ENCODE measurements at places on chromosomes 6 and 20.

- DNase-seq: no peak
Observed at GRCh38 chr6:4698901-4699659, 77.1 kb upstream of the CDYL start.

DNA sequence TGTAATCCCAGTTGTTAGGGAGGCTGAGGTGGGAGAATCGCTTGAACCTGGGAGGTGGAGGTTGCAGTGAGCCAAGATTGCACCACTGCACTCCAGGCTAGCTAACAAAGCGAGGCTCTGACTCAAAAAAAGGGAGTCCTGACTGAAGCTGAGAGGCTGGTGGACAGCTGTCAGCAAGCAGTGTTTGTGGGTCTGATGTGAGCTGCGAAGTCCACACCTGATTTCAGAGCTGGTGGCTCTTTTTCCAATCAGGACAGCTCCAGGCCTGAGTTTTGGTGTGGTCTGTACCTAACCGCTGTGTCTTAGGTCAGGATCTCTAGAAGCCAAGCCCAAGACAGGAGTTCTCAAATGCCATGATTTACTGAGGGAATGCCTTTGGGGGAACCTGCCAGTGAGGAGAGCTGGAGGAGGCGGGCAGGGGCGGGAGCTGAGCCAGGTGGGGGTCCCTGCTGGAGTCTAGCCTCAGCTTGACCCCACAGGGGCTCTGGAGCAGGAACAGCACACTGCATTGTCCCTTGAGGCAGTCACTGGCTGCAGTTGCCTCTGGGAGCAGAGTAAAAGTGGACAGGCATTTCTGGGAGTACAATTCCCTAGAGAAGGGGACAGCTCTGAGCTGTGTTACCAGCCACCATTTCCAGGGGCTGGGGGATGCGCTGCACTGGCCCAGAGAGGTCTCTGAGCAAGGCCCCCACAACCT lies 5.0 kb downstream of the GFRA4 start:
- no peak for DNase-seq

- DNase-seq: peak; percentile 13
Observed at GRCh38 chr6:135451617-135452190, 45.8 kb downstream of the AHI1 start.

- no peak for DNase-seq
Observed at GRCh38 chr20:57841297-57841866, 131.6 kb upstream of the PMEPA1 start.

GRCh38 chr6:99661870-99662269 lies 55.2 kb downstream of the PRDM13 start:
- no peak for DNase-seq

DNA sequence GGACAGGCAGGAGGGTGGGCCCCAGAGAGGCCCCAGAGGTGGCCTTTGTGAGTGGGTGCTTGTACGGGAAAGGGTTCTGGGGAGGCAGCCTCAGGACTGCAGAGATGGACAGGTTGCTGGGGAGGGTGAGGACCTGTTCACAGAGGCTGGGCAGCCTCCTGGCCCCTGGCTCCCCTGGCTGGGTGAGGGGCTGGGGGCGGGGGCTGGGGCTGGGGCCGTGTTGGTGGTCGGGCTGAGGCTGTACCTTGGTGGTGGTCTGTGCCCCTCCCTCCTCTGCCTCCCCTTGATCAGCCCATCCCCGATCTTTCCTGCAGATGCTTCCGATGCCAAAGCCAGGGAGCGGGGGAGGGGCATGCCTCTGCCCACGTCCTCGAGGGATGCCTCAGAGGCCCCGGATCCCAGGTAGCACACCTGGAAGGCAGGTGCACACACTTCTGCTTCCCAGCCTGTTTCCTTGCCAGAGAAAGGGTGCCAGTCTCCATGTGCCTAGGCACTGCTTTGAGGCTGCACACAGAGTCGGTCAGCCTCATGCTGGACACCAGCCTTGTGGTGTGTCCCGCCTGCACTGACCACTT lies 4.8 kb downstream of the TCEA2 start:
- DNase-seq: no peak

DNA sequence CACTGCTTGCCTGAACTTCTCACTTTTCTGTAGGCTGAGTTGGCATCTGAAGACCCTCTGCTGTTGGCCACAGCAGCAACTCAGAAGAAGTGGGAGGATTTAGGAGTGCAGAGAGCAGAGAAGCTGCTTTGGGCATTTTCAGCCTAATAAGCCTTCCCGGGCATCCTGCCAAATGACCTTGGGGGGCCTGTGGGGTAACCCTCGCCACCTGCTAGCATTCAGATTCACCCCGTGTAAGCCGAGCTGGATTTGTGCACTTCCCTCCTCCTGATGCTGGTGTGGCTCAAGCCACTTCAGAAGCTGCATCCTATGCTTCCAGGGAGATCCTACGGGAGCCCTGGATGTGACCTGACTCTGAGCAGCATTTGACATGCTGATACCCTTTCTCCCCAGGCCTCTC lies 114.8 kb downstream of the LRFN2 start:
- no peak for DNase-seq

DNA sequence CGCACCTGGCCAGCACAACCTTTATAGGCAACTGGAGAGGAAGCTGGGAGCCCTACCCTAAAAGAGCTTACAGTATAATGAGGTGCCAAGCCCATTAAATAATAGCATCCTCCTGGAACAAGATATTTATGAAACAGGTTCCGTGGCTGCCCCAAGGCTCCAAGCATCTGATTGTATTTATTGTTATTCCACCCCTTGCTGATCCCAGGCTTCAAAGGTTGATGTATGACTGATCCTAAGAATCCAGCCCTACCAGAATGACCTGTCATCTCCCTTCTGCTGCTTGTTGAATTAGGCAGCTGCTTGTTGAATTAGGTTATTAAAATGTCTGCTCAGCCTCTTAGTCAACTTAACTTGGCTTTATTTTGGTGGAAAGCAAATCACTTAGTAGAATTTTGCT lies 35.2 kb upstream of the SASH1 start:
- DNase-seq: no peak

GRCh38 chr6:95185874-95186273 lies 391.5 kb upstream of the MANEA start:
- DNase-seq: peak; percentile 51

DNA sequence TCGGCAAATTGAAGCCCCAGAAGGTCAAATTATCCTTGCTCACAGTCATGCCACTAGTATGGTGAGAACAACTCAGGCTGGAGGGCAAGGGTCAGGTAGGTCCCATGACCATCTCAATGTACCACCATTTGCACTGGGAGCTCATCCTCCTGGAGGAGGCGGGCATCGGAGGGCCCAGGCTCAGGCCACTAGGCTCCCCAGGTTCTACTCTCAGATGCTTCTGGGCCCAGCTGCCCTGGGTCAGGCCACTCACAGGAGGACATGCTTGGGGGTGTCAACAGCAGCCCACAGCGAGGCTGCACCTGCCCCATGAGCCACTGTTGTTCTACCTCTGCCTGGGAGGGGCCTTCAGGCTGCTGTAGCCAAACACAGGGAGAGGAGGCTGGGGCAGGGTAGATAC lies 39.1 kb downstream of the NFATC2 start:
- no peak for DNase-seq

GRCh38 chr6:87093651-87094050 lies 1.3 kb downstream of the CGA start:
- DNase-seq: no peak

DNA sequence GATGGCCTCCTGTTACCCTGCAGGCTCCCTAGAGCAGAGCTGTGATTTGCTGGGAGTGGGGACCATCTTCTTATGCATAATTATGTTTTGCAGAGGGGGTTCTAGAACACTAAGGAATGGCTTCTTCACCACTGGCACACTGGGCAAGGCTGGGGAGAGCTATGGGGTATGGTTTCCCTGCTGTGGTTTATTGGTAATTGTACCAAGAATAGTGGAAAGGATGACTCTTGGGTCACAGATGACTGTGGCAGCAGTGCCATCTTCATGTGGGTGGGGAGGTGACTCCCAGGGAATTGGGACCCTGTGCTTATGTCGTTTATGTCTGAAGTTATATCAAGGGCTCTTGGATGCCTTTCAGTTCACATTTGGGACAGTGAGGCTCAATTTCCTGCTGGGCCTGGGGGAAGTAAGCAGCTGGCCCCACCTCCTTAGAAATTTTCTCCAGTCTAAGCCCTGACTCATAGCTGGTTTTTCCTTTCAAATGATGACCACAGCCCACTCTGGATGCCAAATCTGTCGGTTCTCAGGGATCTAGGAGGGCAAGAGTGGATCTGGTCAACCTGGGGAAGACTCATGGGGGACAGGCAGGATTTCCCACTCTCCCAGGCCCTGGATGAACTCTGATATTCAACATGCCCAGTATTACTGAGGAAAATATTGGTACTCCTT lies 230.8 kb downstream of the LRFN2 start:
- no peak for DNase-seq

DNA sequence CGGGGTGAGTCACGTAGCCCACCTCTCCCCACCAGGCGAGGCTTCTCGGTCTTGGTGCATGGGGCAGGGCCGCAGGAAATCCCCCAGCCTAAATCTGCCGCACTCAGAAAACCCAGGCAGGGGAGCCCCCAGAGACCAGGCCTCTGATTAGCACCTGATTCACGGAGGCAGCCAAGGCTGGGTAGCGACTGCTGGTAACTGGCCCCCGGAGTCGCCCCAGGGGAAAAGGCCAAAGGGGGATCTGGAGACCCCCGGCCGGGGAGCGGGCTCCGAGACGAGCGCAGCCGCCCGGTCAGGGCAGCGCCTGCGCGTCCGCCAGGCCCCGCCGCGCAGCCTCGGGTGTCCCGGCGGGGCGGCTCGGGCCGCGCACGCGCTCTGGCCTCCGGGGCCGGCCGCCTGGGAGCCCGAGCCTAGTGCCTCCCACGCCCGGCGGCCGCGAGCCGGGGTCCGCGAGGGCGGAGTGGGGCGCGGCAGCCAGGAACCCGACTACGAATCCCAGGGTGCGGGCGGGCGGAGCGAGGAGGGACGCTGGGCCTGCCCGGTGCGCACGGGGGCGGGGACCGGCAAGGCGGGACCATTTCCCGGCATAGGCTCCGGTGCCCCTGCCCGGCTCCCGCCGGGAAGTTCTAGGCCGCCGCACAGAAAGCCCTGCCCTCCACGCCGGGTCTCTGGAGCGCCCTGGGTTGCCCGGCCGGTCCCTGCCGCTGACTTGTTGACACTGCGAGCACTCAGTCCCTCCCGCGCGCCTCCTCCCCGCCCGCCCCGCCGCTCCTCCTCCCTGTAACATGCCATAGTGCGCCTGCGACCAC lies at the start of gene DUSP22:
DUSP22 (plus strand) TSS at position 791 of the 809 bp plus-strand sequence. CDS start 53 bp downstream, outside the sequence.
- peak; percentile 84 for DNase-seq

GRCh38 chr6:52312461-52312860 lies 27.9 kb upstream of the MCM3 start:
- no peak for DNase-seq

DNA sequence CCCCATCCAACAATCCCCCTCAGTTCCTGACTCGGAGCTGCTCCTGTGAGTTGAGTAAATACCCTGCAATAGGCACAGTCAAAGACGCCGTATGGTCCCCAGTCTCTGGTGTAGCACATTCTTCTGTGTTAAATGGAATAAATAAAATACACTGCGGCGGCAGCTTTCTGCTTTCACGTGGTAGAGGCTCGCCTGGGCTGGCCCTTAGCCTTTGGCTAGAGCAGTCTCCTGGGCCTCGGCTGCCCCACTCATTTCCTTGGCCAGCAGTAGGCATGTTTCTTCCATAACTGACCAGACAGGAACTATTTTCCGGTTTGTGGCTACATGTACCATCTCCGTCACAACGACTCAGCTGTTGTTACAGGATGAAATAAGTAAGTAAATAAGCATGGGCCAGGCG lies 20.7 kb downstream of the SERPINB6 start:
- no peak for DNase-seq

GRCh38 chr6:147106759-147107401 lies 97.3 kb upstream of the STXBP5 start:
- DNase-seq: no peak

DNA sequence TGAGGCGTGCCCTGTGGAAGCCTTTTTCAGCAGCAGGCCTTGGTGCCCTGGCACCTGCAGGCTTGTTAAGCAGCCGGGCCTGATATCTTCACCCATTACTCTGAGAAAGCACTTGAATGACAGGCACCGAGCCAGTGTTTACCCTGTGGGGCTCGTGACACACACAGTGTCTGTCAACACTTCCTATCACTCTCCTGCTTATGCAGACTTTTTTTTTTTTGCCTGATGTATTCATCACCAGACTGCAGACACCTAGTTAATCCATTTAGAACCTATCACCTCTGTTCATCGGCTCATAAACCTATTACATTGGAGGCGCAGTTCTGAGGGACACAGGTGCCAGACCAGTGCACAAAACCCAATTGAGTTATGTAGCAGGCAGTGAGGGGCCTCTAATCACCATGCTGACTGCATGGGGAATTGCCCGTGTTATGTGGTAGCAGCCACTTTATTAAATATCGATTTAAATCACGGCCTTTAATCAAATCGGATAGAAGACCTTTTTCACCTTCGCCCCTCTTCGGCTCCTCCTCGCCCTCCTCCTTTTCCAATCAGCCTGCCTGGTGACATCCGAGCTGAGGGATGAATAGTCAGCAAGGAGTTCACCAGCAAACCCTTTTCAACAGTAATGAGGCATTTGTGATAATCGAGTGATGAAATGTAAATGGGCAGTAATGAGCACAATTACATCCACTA lies 962.9 kb upstream of the SLC35B3 start:
- DNase-seq: no peak

- DNase-seq: no peak
Observed at GRCh38 chr20:35506872-35507638, 22.4 kb downstream of the C20orf173 start.

GRCh38 chr6:159961528-159961927 lies 7.4 kb upstream of the IGF2R start:
- peak; percentile 26 for DNase-seq

DNA sequence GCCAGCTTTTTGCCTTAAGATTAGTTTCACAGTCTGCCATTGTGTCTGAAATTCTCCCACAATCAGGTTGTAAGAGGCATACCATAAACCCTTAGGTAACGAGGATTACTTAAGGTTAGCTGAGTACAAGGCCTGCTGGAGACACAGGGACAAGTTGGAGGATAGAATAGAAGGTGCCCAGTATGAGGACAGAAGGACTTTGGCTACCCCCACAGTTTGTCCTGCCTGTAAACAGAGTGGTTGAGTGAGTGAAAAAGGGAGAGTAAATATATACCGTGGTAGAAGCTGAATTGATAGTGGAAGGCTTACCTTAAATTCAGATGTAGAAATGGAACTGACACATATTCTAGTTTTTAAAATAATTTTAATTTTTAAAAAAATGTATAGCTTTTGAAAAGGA lies 19.3 kb downstream of the RPRD1B start:
- DNase-seq: no peak
